Right lung (tissue), 10 donors: ENCODE measurements at places on chromosomes 12 and 14.

- DNase-seq: no peak
Measured at GRCh38 chr12:62681306-62681705, 214.7 kb downstream of the MON2 start.

DNA sequence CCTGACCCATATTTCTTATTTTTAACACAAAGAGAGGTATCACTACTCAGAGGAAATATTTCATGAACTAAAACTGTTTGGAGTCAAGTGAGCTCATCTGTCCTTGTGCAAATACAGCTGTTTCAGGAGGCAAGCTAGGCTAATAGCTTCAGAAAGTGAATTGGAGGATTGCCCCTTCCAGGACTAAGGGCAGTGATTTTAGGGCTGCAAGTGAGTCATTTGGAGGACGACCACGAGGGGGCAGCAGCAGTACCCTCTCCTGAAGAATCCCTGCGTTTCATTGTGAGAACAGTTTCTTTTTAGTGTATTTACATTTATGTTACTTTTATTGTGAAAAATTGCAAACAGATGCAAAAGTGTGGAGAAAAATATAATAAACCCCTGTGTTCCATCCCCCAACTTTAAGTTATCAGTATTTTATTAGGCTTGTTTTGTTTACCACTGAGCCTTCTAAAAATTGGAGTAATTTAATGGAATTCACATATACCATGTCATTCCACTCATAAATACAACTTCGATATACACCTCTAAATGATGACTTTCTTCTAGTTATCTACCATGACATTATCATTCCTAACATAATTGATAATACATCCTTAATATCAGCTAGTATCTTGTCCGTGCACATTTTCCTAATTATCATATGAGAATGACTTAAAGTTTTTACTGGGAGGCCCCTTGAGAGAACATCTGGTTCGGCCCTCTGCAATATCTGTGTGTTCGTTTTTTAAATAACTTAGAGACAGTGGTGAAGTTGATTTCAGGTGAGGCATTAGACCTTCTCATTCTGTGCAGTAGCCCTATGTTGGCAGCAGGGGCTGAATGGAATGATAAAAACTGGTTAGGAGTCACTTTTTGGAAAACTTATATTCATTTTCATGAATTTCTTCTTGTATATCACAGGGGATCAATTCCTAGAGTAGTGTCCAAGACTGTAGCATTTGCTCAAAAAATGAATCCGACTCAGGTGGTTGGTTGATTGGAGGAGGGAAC lies 13.7 kb downstream of the FOXJ2 start:
- peak; percentile 54 for DNase-seq

GRCh38 chr14:25003537-25003936 lies 46.4 kb downstream of the STXBP6 start:
- no peak for DNase-seq

DNA sequence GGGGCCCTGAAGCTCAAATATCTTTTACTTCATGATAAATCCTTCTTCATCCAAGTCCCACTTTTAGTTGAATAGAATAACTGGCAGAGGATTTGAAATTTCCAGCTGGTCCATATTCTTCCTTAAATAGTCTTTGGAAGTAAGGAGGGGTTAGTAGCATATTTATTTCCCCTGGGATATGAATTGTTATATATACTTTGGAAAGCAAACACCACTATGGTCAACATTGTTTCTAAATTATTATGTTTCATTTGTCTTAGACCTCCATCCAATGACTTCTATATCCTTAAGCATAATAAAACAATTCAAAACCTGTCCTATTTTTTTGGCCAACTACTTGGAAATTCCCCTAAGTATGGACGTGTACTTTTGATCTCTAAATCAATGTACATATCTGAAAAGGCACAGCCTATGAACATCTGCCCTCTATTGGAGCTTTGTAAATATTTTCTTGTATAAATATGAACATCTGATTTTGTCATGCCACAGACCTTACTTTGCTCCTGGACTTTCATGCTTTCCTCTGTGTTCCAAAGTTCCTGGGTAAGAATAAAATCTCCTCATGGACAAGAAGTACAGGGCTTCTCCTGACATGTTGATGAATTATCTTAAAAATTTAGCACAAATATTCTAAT lies 1212.0 kb downstream of the GALC start:
- no peak for DNase-seq

- DNase-seq: no peak
Measured at GRCh38 chr12:81811061-81811777, 52.1 kb upstream of the PPFIA2 start.

DNA sequence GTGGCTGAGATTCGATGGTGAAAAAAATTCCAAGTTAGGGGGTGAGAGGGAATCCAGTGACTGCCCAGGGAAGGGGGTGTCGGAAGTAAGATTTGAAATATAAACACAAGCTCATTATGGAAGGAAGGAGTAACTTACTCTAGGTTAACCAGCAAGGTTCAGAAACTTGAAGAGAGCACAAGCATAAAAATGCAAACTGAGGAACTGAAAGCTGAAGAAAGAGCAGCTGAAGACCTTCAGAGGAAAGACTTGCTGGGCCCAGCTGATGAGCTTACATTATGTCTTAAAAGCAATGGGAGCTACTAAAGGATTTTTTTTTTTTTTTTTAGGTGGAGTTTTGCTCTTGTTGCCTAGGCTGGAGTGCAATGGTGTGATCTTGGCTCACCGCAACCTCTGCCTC lies 189.7 kb upstream of the GRIN2B start:
- no peak for DNase-seq

DNA sequence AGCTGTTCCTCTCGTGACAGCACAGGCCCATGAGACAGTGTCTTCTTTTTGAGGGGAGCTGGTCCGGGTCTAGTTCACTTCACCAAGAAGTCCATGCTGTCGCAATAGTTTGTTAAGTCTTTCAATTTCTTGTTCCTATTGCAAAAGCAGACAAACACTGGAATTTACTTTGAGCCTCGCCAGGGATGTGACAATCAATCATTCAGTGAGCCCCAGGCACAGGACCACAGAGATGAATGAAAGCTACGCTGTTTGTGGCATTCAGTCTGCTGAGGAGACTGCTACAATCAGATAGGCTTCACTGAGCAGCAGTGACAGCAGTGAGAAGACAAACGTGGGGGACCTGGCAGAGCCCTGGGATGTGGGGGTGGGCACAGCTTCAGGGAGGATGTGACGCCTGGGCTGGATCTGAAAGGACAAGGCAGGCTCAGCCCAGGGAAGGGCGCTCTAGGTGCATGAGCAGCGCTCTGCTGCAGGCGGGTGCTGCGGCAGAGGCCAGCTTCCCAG lies 35.5 kb downstream of the TCTN1 start:
- no peak for DNase-seq

DNA sequence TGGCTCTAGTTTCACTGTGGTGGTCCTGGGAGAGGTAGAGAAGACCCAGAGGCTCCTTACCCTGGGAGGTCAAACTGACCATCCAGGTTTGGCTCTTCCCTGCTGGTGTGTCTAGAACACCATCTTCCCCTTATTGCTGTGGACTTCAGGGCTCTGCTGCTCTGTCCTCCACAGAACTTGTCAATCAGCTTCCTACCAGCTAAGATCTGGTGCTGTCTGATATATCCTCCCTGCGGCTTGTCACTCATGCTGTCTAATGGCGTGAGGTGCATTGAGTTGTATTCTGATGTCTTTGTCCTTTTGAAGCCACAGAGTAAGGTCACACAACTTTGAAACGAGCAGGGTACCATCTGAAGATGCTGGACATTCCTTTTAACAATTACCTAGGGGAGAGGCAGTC lies 7.2 kb upstream of the C1RL start:
- DNase-seq: no peak

DNA sequence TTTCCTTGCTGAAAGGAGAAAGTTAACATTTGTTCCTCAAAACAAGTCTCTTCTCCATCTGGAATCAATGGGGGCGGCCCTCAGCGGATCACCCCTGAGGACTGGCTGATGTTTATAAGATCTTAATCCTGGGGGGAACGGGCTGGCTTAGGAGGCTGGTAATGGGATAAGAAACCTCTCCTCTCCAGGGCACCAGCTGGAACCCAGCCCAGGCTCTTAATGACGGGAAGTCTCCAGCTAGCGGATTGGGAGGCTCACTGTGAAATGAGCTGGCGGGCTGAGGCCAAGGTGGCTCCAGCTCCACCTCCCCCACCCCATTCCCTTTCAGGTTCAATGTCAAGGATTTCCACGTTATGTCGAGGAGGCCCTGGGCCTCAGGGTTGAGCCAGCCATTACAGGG lies 1133.0 kb downstream of the VRK1 start:
- DNase-seq: no peak
